Activated naive CD4-positive, alpha-beta T cell (primary cell): ENCODE measurements at places on chromosomes 1 and 21.

GRCh38 chr1:221174330-221174993 lies 295.2 kb downstream of the HLX start:
- no peak for DNase-seq

DNA sequence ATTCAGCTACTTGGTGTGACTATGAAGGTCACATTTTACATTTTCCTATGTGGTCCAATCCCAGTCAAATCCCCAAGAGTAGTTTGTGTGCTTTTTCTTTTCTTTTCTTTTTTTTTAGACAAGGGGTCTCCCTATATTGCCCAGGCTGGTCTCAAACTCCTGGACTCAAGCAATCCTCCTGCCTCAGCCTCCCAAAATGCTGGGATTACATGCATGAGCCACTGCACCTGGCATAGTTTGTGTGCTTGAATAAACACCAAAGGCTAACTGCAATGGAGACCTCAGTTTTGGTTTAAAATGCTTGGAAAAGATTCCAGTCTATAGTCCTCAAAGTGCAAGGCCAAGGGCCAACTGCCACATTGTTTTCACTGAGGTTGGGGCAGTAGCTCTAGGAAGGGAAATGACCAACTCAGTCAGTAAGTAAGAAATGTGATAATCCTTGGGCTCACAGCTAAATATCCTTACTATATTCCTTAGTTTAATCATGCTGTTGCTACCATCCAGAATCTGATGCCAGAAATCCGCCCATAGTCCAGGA lies 38.6 kb downstream of the EIF2B3 start:
- DNase-seq = no peak

GRCh38 chr1:179969962-179970361 lies 15.4 kb downstream of the CEP350 start:
- DNase-seq = no peak

GRCh38 chr1:27772036-27772931 lies 735 bp upstream of the STX12 start:
- DNase-seq = no peak

DNA sequence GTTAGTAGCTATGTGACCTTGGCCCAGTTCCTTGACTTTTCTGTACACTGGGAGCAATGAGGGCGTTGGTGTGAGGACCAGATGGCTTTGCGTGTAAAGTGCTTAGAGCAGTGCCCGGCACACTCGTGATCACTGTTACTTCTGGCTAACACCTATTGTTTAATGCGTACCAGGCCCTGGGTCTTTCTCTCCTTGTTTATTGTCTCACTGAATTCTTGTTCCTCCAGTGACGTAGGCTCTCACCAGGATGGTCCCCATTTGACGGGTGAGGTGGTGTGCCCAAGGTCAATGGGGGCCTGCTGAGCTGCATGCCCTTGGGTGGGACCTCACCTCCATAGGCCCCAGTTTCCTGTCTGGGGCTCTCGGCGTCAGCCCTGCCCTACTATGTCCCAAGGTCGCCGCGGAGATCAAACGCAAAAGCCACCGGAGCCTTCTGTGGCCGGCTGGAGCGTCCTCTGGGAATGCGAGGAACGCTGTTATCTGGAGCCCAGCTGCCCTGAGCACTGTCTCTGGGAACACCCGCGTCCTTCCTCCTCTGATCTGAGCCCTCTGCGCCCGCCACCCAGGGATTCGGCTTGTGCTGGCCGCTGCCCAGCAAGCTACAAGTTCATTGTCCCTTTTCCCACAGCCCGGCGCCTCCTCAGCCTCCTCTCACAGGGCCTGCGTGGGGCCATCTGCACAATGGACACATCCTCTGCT lies 28.9 kb downstream of the ALPL start:
- DNase-seq = no peak

GRCh38 chr1:224149709-224150108 lies 33.3 kb upstream of the DEGS1 start:
- DNase-seq = no peak

DNA sequence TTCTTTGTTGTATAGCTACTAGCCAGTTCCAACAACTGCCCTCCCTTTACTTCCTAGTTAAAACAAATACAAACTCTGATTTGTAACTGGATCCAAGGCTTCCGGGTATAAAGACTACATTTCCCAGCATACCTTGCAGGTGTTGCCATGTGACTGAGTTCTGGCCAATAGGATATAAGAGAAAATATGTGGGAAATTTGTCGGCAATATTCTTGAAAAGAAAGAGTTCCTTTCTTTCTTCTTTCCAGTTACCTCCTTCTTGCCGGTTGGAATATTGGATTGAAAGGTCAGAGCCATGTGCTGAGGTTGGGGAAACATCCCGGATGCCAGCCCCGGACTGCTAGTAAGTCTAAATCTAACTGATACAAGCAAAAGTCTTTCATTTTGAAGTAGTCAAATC lies 23.0 kb upstream of the ZBTB40 start:
- no peak for DNase-seq

- DNase-seq = no peak
These were observed 20.6 kb downstream of the JUN start for GRCh38 chr1:58763214-58763613.

GRCh38 chr1:24149866-24150233 lies 6.9 kb upstream of the IL22RA1 start:
- DNase-seq = no peak

DNA sequence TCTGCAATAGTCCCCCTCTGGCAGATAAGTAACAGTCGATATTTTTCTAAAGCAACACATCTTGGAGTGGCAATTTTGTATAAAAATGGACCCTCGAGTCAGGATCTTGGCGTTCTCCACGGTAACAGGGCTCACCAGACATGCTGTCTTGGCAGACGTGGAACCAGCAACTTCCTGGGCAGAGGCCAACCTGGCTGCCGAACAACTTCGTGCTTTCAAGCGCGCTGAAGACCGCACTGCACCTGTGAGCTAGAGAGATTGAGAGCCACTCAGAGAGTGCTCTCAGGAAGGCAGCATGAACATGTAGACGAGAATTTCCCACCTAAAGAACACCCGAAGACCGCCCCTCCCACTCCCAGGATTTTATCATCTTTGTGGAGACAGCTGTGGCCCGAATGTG lies 7.3 kb downstream of the C1orf174 start:
- DNase-seq = no peak

DNA sequence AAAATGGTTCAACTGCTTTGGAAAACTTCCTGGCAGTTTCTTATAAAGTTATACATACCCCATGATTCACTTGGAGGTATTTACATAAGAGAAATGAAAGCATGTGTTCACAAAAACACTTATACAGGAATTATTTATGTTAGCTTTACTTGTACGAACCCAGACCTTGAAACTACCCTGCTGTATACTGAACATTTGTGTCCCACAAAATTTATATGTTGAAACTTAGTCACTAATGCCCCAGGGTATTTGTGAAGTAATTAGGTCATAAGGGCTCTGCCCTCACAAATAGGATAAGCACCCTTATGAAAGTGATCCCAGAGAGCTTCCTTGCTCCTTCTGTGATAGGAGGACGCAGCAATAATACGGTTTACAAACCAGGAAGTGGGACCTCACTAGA lies 42.7 kb upstream of the B3GALT2 start:
- DNase-seq = no peak

DNA sequence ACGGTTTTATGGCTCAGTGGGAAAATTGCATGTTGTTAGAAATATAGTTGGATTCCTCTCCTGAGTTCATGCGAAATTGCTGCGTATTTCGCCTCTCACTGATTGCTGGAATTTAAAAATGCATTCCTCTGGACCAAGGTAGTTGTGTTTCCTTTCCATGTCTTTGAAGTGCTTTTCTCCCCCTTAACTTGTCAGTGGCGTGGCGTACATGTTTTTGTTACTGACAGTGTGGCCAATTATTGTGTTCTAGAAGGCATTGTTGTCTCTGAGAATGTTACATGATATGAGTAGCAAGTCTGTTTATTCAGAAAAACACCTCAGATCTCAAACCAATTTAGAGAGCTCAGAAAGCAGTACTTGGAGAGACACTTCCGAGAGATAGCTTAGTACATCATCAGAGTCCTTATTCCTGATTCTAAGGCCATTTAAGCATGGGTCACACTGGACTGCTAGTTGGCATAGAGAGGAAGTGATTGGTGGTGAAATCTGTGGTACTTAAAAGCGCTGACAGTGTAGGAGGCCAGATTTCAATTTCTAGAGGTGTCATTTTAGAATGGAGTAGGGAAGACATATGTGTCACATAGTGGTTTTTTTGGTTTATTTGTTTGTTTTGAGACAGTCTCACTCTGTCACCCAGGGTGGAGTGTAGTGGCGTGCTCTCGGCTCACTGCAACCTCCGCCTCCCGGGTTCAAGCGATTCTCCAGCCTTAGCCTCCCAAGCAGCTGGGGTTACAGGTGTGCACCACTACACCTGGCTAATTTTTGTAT lies 184.4 kb downstream of the RYR2 start:
- no peak for DNase-seq

DNA sequence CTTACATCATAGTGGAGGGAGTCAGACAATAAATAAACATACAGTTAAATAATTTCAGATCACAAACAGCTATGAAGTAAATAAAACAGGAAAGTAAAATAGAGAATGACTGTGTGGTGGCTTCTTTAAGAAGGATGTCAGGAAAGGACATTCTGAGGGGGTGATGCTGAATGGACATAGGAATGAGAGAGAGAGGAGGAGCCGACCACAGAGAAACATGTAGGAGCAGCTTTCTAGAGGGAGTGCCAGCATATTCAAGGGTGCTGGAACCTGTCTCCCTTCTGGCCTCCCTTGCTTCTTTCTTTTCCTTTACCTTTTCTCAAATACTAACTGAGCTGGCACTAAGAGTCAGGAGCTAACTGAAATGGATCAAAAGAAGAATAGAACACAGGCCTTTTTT lies 20.5 kb upstream of the BCL10 start:
- DNase-seq = no peak

DNA sequence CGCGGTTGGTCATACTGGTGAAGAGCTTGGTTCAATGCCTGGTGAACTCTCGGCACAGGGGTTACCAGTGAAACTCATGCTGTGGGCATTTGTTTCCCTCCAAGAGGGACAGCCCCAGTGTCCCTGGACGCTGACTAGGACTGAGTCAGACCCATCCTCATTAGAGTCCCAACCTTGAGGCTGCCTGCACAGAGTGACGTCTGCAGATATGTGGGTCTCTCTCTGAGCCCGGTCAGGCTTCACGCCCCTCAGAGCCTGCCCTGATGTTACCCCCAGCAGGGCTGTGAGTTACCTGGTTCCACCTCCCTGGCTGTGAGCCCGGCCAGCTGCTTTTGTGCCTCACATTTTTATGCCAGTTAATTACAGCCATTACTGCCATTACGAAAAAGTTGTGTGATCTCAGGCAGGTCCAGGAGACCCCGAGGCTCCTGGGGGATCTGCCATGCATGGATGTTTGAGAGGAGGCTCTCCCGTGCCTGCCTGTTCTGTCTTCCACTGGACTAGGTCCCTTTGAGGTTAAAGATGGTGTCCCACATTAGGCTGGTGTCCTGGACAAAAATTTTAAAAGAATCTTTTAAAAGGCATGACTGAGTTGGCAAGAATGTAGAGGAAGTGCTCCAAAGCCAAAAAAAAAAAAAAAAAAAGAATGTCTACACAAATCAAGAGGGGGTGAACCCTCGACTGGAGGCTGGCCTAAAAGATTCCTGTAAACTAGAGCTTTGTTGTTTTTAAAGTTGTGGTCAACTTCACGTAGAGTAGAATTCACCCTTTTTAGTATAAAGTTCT lies 36.6 kb upstream of the PADI1 start:
- no peak for DNase-seq

- no peak for DNase-seq
These were observed 24.0 kb upstream of the PAX7 start for GRCh38 chr1:18606443-18607288.

DNA sequence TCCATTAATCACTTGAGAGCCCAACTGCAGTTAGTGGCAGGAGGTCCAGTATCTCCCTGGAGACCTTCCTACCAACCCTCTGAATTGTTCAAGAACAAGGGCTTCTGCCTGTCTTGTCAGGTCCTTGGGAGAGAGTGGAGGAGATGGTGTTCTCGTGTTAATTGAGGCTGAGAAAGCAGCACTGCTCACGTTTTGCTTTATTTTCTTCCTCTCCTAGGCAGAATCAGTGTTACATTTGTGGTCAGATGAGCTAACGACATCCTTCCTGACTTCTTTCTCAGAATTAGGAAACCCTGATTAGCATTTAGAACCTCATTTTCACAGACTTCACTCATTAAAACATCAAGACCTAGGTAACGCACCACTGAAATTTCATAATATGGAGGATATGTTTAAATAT lies 26.4 kb upstream of the LRIG2 start:
- DNase-seq = no peak

GRCh38 chr1:12032161-12032621 lies 12.9 kb downstream of the MIIP start:
- DNase-seq = no peak

DNA sequence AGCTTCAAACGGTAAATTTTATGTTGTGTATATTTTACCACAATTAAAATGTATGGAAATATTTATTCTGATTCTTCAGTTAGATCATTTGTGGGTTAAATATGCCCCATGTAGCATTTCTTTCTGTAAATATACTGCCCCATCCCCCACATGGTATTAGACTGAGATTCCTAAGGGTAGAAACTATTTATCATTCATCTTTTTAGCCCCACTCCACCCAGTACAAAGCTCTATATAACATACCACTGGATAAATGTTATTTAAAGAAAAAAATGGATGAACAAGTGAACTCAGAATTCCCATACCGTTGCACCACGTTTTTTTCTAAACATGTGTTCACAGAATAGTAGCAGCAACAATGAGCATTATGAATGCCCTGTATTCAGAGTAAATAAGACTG lies 234.0 kb upstream of the IRF2BP2 start:
- no peak for DNase-seq
